AG20443 (cell line): ENCODE measurements at places on chromosomes 16 and 17.

GRCh38 chr16:81210807-81211206 lies 27.7 kb upstream of the BCO1 start:
- DNase-seq: no peak

- DNase-seq: no peak
These were observed 89.5 kb downstream of the RAP1GAP2 start for GRCh38 chr17:2885733-2886132.

DNA sequence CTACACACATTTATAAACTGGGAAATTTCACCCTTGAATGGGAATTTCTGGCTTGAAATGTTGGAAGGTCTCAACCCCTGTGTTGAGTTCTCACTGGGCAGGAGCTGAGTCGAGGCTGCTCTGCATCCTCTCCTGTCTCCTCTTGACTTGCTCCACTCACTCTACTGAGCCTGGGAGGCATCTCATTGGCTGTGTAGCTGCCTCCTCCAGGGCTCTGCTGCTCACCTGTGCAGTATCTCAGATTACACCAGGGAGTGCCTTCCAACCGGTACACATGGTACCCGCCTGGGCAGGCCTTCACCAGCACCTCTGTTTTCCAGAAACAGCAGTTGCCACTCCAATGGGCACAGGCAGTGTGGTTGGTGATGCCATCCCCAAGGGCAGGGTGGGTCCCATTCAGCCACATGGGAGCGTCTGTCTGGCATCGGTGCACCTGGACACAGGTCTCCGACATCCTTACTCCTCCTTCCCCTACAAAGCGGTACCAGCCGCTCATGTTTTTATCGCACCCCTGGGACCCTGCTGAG lies 3.7 kb downstream of the GP2 start:
- DNase-seq: no peak

DNA sequence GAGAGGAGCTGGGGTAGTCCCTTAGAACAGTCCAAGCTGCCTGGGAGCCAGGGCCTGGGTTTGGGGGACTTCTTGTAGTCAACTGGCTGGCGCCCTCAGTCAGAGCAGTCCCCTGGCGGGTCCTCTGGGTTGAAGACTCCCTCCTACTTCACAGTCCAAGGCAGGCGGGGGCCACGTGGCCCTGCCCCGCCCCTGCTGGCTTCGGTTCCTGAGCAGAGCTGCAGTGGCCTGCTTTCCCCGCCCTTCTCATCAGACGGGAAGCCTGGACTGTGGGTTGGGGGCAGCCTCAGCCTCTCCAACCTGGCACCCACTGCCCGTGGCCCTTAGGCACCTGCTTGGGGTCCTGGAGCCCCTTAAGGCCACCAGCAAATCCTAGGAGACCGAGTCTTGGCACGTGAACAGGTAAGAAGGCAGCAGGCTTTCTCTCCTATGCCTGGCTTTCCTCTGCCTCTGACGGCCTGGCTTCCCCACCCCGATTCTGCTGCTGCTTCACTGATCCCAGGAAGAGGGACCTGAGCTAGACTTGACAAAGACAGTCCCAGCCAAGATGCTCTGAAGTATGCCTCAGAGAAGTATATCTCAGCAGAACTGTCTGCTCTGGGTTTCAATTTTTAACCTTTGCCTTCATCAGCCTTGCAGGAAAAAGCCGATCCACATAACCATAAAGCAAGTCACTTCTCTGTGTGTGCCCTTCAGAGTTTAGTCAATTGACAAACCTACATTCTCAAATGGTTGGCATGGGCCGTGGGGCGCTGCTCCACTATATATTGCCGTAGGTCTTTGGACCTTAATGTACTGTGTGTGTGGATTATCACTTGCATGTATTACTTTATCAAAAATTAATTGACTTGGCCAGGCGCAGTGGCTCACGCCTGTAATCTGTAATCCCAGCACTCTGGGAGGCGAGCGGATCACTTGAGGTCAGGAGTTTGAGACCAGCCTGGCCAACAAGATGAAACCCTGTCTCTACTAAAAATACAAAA lies 56.3 kb downstream of the SF3B3 start:
- DNase-seq: peak; percentile 42

- DNase-seq: no peak
These were observed 44.2 kb downstream of the ADCY7 start for GRCh38 chr16:50310308-50311133.

- no peak for DNase-seq
These were observed 332.7 kb upstream of the HSBP1 start for GRCh38 chr16:83475108-83475507.

DNA sequence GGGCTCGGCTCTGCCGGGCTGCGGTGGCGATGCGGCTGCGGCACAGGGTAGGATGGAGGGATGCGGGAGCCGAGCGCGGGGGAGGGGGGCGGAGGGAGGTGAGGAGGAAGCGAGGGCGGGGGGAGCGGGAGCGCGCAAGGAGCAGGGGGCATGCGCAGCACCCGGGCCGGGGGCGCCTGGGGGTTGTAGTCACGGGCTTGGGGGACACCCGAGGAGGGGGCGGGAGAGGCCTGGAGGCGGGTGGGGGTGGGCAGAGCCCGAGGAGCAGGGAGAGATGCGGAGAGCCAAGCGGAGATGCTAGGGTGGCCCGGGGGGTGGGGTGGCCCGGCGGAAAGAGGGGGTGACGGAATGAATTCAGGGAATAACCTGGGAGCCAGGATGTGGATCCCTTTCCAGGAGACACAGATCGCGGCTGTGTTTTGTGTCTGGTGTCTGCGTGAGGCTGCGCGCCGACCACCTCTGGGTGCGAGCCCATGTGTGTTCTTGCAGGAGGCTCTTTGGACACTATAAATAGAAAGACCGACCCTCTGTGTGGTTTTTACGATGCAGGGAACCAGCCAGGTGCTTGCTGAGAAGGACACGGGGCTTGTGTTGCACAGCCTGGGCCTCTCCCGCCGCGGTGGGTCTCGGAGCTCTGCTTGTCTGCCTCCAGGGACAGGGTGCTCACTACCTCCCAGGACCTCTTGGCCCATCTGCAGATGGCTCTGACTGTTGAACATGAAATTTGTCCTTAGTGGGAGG lies at the start of gene STX1B:
STX1B (minus strand) TSS at position 54 of the 741 bp plus-strand sequence. CDS start 242 bp downstream, outside the sequence.
- DNase-seq: peak; percentile 77

DNA sequence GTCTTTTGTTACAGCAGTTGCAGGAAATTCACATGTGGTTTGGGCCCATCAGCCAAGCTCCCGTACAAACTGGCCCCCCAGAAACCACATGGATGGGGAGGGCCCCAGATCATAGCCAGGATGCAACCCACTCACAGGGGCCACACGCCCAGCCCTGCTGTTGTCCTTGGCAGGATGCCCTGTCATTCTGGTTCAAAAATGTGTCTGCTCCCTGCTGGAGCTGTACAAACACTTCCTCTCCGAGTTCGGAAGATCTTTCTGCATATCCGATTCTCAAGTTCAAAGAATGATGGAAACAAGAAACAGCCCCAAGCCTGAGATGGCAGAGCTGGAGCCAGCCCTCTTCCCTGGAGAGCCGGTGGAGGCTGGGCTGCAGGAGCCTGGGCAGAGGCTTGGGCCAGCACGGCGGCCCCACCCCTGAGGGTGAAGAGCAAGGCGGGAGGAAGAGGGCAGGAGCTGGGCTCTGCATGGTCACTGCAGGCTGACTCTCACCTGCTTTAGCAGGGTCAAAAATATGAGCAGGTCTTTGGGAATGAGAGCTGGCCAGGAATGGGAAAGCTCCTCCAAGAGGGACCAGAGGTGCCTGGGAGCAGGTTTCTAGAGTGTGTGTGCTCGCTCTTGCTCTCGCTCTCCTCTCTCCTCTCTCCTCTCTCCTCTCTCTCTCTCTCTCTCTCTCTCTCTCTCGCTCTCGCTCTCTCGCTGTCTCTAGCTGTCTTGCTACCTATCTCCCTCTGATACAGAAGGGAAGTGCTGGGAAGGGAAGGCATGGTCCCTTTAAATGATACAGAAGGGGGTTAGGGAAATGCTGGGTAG lies 34.7 kb upstream of the ENPP7 start:
- no peak for DNase-seq

GRCh38 chr17:77883213-77883650 lies 75.3 kb upstream of the TNRC6C start:
- no peak for DNase-seq

- DNase-seq: no peak
These were observed 24.1 kb downstream of the GSE1 start for GRCh38 chr16:85637061-85637807.

- no peak for DNase-seq
These were observed 14.0 kb downstream of the NUPR1 start for GRCh38 chr16:28524681-28525171.

- no peak for DNase-seq
These were observed 98.8 kb downstream of the WWOX start for GRCh38 chr16:78198288-78198687.

DNA sequence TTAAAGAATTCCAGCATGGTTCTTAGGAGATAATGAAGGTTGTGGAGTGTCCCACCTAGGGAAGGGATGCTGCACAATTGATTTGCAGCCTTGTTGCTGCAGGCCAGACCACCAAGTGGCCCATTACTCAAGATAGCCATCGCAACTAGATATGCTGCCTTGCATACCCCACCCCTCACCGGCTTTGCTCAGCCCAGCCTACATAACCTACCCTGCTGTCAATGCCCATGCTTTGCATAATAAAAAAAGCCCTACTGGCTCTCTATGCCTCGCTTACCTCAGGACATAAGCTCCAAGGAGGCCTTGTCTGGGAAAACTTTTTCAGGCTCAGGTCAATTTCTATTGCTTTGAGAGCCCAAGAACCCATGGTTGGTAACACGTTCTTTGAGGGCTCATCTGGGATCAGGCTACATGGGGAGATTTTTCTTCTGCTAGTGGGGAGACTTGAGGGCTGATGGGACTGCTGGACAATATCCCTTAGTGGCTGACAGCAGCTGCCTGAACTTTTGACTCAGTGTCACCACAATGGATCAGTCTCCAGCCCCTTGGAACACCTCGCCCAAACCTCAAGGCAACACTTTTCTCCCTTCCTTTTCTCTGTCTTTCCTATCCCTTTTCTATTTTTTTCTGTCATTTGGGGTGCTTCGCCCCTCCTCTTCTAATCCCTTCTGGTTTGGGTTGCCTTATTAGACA lies 38.3 kb downstream of the SCPEP1 start:
- no peak for DNase-seq

DNA sequence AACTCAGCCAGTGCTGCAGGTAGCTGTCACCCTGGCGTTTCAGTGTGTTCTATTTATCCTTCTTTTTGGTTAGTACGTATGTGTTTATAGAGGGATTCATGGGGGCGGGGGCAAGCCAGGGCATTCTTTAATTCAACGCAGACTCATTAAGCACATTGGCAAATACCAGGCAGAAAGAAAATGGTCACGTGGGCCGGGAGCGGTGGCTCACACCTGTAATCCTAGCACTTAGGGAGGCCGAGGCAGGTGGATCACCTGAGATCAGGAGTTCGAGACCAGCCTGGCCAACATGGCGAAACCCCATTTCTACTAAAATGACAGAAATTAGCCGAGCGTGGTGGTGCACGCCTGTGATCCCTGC lies 69.1 kb downstream of the HAPSTR1 start:
- DNase-seq: no peak

GRCh38 chr17:37745801-37746426 lies 1.1 kb upstream of the HNF1B start:
- no peak for DNase-seq

GRCh38 chr16:75818491-75818890 lies 92.2 kb upstream of the CPHXL start:
- DNase-seq: no peak

DNA sequence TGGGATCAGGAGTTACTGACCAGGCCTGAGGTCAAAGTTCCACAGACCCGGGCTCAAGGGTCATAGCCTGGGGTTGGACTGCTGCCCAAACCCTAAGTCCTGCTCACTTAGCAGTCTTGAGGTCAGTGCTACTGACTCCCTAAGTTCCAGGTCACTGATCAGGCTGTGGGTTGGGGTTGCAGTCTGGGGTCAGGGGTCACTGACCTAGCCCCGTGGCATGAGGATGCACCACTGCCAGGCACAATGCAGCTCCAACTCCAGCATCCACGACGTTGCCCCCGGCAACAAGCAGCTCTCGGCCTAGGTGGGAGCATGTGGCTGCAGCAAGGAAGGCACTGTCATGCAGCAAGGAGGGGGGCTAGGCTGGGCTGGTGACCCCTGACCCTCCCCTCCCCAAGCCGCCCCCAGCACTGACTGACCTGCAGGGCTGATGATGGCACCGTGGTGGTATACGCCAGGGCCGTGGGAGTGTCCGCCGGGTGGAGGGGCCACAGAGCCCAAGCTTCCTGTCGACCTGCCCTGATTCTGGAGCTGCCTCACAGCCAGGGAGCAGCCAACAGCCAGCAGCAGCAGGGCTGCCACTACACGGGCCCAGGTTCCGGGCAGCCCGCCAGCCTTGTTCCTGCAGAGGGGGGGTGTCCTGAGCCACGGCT lies 1.1 kb downstream of the GGT6 start:
- no peak for DNase-seq

- peak; percentile 92 for DNase-seq
These were observed at the start of gene MLLT6 for GRCh38 chr17:38704606-38705522. Gene MLLT6 (plus strand): TSS chr17:38705273. CDS start chr17:38705633, 360 bp downstream.

- DNase-seq: peak; percentile 100
These were observed at the start of gene SYNRG for GRCh38 chr17:37609170-37610040. Gene SYNRG (minus strand): TSS chr17:37609418. CDS start chr17:37609355, 63 bp downstream.

- DNase-seq: no peak
These were observed 4.9 kb downstream of the ASGR2 start for GRCh38 chr17:7109461-7110322.

- no peak for DNase-seq
These were observed 11.3 kb downstream of the YPEL2 start for GRCh38 chr17:59342681-59343131.

DNA sequence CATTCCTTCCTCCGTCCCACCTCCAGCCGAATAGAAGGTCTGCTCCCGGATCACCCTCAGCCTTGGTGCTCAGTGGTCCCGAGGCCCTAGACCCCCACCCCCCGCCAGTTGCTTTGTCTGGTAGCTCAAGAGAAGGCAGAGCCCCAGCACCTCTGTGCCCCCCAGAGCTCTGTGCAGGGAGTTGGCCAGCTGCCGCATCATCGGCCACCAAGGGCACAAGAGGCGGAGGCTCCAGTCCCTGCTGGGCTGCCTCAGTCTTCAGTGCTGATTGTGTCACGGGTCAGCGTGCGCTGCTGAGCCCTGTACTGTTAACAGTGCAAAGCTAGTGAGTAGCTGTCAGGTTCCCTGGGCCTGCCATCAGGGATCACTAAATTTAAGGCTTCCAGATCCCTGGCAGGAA lies 22.2 kb upstream of the DRG2 start:
- DNase-seq: no peak

- DNase-seq: no peak
These were observed 68.0 kb downstream of the OR1D5 start for GRCh38 chr17:2995377-2995776.

- DNase-seq: no peak
These were observed 11.5 kb upstream of the LONP2 start for GRCh38 chr16:48232493-48233040.

DNA sequence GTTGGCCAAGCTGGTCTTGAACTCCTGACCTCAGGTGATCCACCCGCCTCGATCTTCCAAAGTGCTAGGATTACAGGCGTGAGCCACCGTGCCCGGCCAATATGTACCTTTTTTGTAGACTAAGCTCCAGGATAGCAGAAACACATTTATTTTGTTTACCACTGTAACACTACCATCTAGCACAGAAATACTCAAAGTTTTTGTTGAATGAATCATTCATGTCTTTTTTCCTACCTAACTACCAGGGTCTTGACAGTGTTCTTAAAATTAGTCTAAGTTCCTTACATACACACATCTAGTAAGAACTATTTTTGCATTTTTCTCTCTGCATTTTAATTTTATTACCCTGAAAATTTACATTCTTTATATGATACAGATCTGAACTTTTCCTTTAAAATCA lies 44.4 kb downstream of the AKAP10 start:
- no peak for DNase-seq
